Coronary artery (tissue), 2 donors: ENCODE measurements at places on chromosomes 7 and 10.

DNA sequence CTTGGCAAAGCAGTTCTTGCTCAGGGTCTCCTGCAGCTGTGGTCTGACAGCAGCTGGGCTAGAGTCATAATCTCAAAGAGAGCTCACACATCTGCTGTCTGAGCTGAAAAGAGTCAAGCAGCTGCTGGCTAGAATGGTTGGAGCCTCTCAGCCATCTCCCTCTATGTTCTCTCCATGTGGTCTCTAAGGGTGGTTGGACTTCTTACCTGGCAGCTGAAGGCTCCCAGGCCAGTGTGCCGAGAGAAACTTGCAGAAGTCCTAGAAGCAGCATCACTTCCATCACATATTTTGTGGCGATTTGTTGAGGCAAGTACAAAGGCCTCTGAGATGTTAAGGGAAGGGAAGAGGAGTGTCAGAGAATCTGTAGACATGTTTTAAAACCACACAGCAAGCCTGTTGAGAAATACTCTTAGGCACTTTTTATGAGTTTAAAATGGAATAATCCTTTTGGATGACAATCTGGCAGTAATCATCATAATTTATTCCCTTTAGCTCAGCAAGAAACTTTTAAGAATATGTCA lies 93.2 kb downstream of the REEP3 start:
- DNase-seq = no peak

DNA sequence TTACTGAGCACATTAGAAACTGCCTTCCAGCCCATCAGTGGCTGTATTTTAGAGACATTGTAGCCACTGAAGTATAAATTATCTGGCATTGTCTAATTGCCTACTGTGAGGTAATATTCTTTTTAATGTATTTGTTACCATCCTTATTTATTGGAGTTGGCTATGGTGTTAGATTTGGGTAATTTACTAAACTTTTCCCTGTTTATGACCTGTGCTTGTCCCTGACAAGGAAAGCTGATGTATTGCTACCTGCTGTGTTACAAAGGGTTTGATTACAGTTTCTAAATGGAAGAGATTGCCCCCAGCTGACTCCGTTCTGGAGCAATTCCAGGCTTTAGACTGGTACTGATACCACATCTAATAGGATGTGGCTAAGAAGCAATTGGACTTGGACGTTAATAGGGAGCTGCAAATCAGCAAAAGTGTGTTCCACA lies 12.3 kb upstream of the ASCC1 start:
- DNase-seq = no peak

- DNase-seq = no peak
Observed at GRCh38 chr7:154627646-154628290, 375.2 kb downstream of the PAXIP1 start.

DNA sequence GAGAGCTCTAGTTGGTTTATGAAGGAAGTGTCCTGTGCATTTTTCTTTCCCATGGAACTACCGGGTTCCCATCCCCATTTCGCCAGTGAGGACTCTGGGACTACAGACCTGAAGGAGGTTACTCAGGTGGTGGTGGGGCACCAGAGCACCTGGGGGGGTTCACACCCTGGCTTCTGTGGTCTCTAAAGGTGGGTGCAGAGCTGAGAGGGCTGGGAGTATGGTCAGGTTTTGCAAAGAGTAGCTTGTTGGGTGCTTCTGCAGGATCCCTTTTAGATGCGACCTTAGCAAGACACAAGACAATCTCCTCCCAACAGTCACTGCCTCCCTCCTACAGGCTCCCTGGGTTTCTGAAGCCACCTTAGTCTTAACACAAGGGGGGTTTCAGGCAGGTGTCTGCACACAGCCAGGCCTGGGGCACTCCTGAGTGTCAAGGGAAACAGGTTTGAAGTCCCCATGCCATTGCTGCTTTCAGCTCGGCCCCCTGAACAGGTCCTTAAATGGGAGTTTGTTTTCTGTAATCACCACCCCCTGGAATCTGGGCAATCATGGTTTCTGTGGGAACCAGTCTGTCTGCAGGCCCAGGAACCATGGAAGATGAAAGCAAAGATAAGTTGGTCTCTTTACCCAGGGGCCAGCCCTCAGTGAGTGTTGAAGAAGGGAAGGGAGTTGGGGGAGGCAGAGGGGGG lies 9.9 kb upstream of the CXCL12 start:
- DNase-seq = peak; percentile 67

- DNase-seq = no peak
Observed at GRCh38 chr10:30176182-30176581, 116.8 kb upstream of the JCAD start.

DNA sequence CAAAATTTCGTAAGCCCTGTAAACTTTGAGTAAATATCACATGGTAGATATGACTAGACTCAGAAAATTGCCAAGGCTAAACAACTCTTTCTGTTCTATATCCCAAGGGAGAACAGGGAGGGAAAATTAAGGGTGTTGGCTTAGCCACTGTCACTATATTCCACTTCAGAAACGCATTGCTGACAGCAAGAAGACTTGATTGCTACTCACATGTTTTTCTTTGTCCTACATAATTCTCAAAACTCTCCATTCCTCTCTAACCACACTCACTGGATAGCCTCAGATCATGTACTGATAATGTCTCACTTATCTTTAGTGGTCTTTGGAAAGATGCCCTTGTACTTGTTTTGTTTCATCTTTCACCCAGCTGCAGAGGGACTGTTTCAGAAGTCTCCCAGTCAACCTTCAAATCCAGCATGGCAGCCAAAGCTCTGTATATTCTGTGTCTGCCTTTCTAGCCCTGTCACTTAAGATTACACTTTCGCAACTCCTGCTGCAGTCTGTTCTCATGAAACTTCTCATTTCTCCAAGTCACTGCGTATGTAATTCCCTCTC lies 582.4 kb upstream of the FZD8 start:
- no peak for DNase-seq

DNA sequence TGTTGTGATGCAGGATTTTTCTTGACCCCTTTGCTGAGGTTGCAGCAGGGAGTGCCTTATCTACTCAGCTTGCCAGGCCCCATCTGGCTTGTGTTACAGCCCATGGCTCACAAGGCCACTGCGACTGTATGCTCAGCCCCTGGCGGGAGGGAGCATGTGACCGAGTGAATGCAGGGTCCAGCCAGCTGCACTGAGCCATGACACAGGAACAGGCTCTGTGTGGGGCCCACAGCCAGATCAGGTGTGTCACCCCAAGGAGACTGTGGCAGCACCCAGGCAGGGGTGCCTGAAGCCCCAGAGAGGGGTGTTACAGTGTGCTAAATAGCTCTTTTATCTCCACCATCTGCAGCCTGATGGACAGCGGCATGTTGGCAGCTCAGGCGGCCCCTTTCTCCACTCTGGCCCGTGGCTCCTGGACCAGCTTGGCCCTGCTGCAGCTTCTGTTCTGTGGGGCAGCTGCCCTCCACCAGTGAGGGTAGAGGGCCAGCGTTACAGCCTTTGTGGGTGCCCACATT lies 2.6 kb upstream of the PCBD1 start:
- DNase-seq = no peak

- DNase-seq = no peak
Observed at GRCh38 chr7:38748056-38748610, 117.0 kb upstream of the AMPH start.

GRCh38 chr7:35389636-35390035 lies 135.7 kb upstream of the TBX20 start:
- DNase-seq = no peak

DNA sequence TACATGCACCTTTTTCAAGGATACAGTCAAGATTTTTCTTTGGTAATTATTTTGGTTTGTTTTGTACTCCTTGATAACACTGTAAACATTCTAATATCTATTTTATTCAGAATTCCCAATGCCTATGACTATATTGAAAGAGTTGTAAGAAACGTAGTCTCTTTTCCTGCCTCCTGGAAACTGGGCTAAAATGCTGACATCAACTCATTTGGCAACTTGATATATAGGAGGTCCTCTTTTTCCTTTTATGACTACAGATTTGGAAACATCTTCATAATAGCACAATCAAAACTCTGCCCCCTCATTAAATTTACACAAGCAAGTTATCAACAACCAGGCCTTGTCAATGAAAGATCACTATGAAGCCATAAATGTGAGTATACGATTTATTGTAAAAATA lies 422.3 kb upstream of the PCDH15 start:
- DNase-seq = no peak

DNA sequence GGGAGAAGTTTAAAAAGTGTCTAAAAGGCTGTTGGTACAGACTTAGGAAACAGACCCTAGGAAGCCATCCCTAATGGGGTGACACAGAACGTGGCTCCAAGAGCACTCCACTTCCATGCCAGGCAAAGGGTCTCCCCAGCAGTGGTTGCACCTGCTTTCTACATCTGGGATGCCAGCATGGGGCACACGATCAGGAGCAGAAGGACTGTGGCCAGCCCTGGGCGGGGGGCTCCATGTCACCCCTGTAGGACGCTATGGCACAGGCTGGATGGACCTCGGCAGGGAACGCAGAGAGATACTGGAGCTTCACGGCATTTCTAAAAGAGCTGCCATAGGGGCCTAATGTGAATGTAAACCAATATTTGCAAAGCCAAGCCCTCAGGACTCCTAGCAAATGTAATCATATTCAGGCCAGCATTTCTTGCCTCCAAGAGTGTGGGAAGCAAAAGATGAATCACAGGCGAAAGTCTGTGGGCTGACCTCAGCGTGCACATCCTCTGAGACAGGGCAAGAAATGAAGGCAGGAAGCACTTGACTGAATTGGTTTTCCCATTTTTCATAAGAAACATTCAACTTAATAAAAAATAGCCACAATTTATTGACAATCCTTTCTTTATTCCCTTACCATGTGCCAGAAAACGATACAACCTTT lies 93.9 kb downstream of the ATXN7L1 start:
- no peak for DNase-seq

DNA sequence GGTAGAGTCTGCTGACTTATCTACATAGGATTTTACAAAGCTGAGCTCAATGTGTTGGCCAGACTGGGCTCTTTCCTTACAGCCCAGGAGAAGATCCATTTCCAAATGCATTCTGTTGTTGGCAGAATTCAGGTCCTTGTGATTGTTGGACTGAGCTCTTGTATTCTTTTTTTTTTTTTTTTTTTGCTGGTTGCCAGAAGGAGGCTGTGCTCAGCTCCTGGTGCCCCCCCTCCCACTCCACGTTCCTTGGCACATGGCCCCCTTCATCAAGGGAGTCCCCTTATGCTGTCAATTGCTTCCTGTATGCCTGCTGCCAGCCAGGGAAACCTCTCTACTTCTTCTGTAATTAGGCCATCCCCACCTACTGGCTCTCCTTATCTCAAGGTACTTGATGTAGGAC lies 518.1 kb upstream of the AKR1E2 start:
- no peak for DNase-seq
